ENCODE measurements at places on chromosomes 11 and 22.

DNA sequence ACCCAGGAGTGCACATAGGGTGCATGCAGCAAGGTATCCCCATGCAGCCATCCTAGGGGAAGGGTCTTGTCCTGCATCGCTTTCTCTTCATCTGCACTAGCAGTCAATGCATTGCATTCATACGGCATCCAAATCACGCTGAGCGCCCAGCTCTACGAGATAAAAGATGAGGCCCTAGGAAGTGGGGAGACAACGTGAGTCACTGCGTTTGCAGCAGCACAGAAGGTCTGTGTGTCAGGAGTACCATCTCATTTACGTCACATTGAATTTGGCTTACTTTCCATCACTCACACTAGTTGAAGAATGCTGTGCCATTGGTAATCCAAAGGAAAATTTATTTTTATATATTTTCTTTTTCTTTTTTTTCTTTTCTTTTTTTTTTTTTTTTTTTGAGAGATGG lies 2.5 kb upstream of the ST14 start:
- DNase-seq, result no peak

- DNase-seq, result no peak
Measured at GRCh38 chr11:110973401-110973980, 261.3 kb upstream of the ARHGAP20 start.

DNA sequence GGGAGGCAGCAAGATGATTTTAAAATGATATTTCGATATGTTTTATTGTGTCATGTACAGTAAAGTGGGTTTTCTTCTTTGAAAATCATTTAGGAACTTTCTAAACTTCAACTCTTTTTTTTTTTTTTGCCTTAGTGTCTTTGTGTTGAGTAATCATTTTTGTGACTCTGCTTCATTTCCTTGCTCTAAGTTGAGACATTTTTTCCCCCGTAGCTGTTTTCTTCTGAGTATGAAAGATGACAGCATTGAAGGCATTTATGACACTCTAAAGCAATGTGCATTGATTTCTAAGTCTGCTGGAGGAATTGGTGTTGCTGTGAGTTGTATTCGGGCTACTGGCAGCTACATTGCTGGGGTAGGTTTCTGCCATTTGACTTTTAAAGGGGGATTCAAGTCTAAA lies 23.5 kb downstream of the RRM1 start:
- DNase-seq, result no peak

- no peak for DNase-seq
Measured at GRCh38 chr11:110665689-110666465, 46.4 kb downstream of the ARHGAP20 start.

GRCh38 chr11:44842220-44842619 lies 108.5 kb downstream of the TP53I11 start:
- DNase-seq, result no peak

- DNase-seq, result no peak
Measured at GRCh38 chr11:26846227-26846626, 124.4 kb upstream of the SLC5A12 start.

- no peak for DNase-seq
Measured at GRCh38 chr22:41758231-41758630, 42.2 kb upstream of the CCDC134 start.

GRCh38 chr11:131762346-131763110 lies 392.1 kb downstream of the NTM start:
- DNase-seq, result no peak

- DNase-seq, result no peak
Measured at GRCh38 chr11:44738791-44739190, 12.0 kb downstream of the TSPAN18 start.

DNA sequence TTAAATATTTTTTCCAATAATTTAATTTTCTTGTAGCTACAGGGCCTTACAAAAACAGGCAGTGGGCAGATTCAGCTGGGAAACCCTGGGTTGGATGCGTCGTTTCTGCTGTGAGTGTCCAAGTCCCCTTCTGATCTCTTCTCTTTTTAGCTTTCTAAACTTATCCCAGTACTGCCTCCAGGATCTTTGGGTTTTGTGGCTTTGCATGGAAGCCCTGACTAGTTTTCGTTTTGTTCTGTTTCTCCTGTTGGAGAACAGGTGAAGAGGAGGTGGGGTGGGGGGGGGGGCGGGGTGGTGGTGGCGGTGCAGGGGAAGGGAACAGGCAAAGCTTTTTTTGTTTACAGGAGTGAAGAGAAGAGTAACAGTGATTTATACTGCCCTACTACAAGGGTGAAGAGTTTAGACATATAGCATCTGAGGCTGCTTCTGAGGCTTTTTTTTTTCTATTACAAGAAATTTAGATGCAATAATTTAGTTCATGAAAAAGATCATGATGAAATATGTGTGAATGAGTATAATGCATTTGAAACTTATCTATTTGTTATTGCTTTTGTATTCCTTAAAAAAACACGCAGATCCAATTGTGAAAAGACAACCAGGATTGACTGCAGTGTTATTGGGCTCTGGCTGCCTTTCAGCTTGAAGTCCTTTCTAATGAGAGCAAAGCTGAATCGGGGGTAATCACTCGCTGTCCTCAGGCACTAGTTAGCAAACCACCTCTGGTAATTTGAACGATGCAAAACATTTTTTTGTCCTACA lies 142.9 kb downstream of the NCAM1 start:
- no peak for DNase-seq

GRCh38 chr22:22787786-22788459 lies 99.7 kb upstream of the IGLL5 start:
- peak; percentile 30 for DNase-seq

GRCh38 chr22:40766956-40767355 lies 52.2 kb downstream of the SLC25A17 start:
- DNase-seq, result no peak

DNA sequence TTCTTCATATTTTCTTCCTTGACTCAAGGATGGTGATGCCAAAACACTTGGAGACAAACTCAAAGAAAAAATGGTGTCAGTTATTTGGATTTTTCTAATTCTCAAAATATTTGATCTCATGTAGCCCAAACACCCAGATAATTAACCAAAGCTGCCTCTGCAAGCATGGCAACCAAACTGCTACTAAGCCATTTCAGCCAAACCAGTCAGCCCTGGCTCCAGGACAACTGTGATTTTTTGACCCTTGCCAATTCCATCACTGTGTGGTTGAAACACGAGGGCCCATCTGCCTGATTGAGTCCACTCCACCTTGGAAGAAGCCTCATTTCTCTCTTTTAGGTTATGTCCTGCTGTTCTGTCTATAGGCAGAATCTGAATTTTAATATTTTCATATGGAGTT lies 277.4 kb downstream of the BLID start:
- DNase-seq, result no peak

- no peak for DNase-seq
Measured at GRCh38 chr11:110200241-110200640, 96.2 kb downstream of the RDX start.

- no peak for DNase-seq
Measured at GRCh38 chr22:29147331-29147899, 58.3 kb upstream of the EMID1 start.

DNA sequence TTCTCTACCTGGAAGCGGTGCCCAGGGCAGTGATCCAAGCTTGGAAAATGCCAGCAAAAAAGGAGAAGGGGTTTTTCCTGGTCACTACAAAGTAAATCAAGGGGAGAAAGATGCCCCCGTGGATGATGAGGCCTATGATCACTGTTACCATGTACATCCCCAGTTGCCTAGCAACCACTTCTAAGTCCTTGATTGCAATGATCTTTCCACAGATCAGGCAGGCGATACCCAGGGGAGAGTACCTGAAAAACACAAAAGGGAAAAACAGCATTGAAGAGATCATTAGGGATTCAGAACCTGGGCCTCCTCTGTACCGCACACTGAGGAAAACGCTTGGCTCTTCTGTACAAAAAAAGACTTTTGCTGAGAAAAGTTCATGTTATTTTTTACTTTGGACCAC lies 127.1 kb downstream of the SLC1A2 start:
- DNase-seq, result no peak

DNA sequence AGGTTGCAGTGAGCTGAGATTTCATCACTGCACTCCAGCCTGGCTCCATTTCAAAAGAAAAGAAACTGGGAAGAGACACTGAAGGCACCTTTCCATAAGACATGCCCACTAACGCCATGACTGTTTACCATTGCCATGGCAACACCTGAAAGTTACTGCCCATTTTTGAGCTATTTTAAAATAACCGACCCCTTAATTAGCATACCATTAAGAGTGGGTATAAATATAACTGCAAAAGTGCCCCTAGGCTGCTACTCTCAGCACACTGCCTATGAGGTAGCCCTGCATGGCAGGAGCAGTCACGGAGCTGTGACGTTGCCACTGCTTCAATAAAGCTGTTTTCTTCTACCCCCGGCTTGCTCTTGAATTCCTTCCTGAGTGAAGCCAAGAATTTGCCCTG lies 9.9 kb upstream of the RNASEH2C start:
- no peak for DNase-seq

DNA sequence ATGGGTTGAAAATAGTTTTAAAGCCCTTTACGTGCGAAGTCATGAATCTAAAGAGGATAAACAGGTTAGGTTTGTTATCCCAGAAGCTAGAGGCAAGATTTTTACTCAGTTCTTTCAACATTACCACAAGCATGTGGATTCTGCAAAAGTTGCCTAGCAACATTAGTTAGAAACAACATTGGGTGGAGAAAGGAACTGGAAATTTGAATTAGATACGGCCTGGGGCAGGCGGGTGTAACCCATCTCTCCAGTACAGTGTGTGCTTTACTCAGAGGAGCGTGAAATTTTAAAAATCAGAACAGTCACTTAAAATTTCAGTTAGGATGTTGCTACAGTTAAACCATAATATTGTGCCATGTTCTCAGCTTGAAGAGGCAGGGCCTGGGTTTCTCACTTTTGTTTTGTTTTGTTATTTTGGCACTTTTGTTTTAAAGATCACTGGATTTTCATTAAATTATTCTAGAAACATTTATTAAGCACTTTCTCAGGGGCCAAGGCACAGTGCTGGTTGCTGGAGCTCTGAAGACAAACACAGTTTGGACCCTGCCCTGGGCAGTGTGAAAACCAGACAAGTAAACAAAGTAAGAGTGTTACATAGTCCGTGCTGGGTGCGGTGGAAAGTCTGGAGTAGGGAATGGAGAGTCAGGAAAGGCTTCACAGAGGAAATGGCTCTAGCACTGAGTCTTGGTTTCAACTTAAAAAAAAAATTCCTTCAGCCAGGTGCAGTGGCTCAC lies 4.4 kb upstream of the WEE1 start:
- DNase-seq, result no peak

GRCh38 chr22:20589614-20590476 lies 82.4 kb downstream of the MED15 start:
- DNase-seq, result no peak

All from activated CD4-positive, CD25-positive, alpha-beta regulatory T cell (primary cell).